ENCODE measurements at places on chromosomes 1 and 21.

GRCh38 chr1:54163051-54163450, 10.3 kb upstream of the CDCP2 start:
- no peak for DNase-seq

- no peak for DNase-seq
Measured at GRCh38 chr1:222004784-222005183, 262.9 kb upstream of the DUSP10 start.

- DNase-seq = no peak
Measured at GRCh38 chr1:92194511-92194910, 23.2 kb upstream of the C1orf146 start.

- no peak for DNase-seq
Measured at GRCh38 chr1:51340380-51340779, 10.0 kb upstream of the TTC39A start.

DNA sequence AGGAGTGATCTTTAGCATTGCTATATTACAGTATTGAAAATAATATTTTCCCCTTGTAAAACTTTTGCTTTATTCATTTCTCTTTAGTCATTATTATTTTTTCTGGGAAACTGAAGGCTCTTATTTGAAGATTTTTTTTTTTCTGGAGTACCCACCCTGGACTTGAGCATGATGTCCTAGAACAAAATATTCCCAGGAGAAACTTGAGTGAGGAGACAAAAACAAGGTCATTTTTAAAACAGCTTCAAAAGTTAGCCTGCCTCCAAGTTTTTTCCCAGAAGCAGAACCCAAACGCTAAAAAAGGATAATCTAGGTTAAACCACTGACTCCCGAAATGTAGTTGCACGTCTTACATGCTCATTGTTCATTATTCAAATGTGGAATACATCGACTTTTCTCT, 160.2 kb upstream of the KCTD3 start:
- no peak for DNase-seq

GRCh38 chr1:22089134-22089571, 36.6 kb downstream of the CDC42 start:
- no peak for DNase-seq

DNA sequence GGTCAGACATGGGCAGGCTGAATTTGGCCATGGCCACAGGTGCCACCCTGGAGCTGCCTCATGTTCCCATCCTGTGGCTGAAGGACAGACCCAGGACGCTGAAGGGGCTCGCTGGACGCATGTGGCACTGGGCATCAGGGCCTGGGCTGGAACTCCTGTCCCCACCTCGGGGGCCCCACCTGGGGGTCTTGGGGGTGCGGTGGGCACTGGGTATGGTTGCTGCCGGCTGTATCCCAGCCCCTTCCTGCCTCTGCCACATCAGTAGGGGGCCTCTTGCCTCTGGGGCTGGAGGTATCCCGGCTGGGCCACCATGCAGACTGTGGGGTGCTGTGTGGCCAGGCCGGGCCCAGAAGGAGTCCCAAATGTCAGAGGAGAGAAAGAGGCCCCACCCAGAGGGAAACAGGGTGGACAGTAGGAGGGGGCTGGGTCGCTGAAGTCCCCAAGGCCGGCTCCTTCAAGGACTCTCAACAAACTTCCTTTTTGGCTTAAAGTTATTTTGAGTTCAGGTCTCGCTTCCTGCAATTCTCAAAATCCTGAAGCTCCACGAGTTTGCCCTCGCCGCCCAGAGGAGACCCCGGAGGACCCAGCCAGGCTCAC, 78.7 kb downstream of the SIK1 start:
- DNase-seq = no peak

DNA sequence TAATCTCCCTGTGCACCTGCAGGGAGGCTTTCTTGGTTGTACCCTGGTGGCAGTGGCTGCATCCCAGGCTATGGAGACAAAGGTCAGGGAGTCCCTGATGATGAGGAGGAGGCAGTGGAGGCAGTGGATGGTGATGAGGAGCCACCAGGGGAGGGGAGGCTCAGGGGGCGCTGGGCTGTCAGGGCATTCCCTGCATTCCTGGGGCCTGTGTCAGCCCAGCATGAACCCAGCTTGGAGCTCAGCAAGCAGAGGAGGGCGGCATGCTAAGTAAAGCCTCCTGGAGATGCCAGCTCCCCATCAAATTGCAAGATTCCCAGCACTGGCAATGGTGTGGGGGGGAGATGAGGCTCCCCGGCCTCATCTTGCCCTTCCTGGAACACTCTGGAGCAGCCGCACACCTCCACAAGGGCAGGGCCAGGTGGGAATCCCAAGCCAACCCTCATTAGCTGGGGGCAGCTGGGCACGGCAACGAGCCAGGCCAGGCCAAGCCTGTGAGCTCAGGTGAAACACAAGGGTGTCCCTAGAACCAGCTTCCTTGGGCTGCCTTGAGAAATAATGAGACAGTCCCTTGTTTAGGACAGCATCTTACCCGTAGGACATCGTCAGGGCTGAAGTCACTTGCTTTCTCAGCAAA, 469.5 kb downstream of the MATN1 start:
- no peak for DNase-seq

DNA sequence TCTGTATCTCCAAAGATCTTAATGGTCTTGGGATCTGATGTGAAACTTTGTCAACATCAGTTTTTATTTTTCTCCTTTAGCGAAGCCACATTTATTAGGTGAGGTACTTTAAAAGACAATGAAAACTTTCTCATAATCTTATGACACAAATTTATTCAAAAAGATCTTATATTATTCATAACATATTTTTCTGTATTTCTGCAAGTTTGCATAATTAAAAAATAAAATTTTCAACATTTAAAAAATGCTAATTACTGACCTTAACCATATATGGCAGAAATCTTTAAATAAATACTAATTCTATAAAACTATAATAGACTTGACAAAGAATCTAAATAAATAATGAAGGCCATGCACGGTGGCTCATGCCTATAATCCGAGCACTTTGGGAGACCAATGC, 72.5 kb downstream of the PRPF38A start:
- DNase-seq = no peak

- DNase-seq = no peak
Measured at GRCh38 chr21:18245464-18245967, 883 bp downstream of the CHODL start.

DNA sequence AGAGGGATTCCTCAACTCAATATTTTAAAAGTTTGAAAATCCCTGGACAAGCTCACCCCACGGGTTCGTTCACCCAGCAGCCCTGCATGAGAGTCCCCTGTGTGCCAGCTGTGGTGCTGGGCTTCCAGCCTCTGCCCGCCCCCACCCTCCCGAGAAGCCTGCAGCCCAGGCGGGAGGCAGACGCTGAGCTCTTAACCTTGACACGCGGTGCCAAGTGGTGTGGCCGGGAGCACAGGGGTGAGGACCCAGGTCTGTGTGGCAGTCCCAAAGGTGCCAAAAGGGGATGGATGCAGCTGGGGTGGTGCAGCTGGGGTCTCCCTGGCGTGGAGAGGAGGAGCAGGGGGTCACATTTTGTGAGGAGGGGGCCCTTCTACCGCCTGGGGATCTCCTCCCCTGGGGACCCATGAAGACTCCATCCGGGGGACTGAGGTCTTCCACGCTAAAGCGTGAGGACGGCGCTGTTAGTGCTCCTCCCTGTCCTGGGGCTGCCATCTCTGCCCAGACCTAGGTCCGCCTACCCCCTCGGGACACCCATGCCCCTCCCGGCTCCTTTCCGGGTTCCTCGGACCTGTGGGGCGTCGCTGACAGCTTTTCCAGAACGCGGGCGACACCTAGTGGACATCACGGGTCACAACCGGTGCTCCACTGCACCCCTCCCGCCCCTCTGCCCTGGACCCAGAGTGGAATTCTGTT, 12.9 kb downstream of the PLA2G2F start:
- DNase-seq = peak; percentile 74

DNA sequence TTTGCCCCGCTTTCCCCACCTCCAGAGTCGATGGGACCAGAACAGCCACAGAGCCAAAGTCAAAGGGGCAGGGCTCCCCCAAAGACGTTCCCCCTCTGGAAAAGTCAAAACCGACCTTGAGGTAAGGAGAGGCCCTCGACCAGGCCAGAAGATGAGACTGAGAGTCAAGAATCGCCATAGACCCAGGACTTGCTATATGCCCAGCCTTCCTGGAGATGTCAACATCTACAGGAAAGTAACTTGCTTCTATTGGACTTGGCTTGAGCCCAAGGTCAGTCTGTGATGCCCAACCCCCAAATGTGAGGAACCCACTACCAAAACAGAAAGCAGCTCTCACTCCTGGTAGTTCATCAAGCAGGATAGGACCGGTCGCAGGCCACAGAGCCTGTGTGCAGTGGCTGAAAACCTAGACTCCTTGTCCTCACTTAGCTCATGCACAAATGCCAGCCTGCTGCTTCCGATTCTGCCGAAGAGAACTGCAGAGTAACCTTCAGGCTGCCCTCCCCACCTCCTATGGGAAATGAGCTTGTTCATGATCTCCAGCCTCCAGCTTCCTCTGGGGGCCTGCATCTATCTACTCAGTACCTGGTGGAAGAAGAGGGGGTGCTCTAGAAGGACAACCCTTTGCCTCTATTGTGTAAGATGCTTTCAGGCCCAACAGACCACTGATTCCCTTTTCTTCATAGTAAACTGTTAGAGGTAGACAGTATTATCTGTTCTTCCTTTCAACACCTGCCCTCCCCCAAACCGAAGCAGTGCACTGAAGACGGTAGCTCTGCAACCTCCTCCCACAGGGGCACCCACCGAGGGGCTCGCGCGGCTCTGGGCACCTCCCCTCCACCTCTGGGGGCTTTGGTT, 1.4 kb downstream of the ACOT7 start:
- no peak for DNase-seq

All from activated CD4-positive, CD25-positive, alpha-beta regulatory T cell (primary cell).